ENCODE measurements at places on chromosomes 11 and 22. TPM values are rescaled to one million over a fixed set of nuclear protein-coding genes. Genes with fewer than 3 reads are reported as not detected.
A peak's percentile ranks its signal among the peaks of the same experiment; 100 is the strongest.

GRCh38 chr11:128627666-128628324 lies 40.4 kb upstream of the ETS1 start:
- no peak for DNase-seq

- peak; percentile 88 for DNase-seq
Measured at GRCh38 chr22:23823331-23823791, 15.4 kb downstream of the DERL3 start.

DNA sequence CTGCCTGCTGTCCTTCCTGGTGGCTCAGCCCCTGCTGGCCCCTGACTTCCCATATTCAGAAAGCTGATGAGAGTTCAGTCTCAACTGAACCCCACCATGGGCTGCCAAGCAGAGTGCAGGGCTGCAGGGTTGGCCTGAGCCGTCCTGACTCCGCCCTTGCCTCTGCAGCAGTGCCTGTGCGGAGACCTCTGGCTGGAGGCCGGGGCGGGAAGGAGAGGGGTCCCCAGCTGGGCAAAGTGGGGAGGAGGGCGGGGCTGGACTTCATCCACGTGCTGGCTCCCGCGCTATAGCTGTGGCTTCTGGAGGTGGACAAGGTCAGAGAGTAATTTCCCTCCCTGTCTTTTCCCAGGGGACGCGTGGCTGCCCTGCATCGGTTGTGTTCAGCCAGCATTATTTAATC lies 13.6 kb downstream of the GLB1L3 start:
- no peak for DNase-seq

- DNase-seq: peak; percentile 80
Measured at GRCh38 chr22:27987557-27987956, 68.5 kb upstream of the PITPNB start.

DNA sequence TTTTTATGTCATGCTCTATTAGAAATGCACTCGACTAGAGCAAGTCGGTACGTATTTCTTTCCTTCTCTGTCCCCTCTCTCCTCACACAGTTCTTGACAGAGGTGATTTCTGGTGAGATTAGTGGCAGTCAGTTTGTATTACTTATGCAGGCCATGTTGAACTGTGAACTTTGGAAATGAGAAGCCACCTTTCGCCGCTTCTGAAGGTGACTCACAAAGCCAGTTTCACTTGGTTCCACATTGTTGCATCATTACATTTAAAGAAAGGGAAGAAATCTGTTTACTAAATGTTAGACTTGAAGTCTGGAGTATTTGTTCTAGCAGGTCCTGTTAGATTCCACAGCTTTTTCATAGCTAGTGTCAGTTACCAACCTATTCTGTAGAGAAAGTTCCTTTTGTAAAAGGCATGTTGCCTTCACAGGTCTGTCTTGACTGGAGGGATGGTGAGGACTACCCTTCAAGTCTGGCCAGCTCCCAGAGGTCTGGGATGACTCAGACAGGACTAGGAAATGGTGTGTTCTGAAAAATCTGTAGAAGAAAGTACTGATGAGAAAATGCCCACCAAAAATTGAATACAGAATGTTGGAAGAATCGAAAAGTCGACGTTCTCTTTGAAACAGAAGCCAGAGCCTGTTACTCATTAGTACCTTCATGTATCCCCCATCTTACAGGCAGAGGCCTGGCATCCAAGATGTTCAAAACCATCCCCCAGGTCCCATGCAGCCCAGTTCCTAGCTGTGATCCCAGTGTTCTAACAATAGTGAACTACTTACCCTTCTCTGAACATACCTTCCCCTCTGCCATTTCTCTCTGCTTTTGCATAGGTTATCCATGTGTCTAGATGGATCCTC lies 181.4 kb downstream of the DBX1 start:
- DNase-seq: peak; percentile 72

GRCh38 chr11:115134926-115135325 lies 369.3 kb downstream of the CADM1 start:
- no peak for DNase-seq

GRCh38 chr22:36569999-36570398 lies 41.0 kb upstream of the EIF3D start:
- DNase-seq: peak; percentile 40

DNA sequence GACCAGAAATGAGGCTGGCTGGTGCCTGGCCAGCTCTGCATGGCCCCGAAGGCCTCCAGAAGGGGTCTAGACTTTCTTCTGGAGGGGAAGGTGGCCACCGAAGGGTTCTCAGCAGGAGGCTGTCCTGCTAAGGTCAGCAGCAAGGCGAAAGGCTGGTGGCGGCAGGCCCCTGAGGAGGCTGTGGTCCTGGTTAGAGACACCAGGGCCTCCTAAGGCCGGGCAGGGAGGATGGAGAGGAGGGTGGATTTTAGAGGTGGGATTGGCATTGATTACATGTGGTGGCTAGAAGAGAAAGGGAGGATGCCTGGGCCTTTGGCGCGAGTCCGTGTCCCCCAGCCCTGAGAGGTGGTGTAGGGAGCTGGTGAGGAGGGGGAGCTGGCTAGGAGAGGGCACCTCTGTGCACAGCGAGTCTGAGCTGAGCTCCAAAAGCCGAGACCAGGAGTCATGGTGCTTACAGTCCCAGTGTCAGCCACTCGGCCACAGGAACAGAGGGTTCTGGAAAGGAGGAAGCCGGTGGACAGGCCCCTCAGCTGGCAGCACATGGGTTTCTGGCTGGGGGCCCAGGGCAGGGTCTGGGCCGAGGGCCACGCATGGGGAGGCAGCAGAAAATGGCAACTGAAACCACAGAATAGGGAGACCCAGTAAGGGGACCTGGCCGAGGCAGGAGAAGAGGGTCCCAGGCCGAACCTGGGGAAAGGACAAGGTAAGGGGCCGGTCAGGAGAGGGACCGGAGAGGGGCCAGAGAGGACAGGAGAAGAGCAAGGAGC lies 2.5 kb downstream of the FERMT3 start:
- DNase-seq: no peak

DNA sequence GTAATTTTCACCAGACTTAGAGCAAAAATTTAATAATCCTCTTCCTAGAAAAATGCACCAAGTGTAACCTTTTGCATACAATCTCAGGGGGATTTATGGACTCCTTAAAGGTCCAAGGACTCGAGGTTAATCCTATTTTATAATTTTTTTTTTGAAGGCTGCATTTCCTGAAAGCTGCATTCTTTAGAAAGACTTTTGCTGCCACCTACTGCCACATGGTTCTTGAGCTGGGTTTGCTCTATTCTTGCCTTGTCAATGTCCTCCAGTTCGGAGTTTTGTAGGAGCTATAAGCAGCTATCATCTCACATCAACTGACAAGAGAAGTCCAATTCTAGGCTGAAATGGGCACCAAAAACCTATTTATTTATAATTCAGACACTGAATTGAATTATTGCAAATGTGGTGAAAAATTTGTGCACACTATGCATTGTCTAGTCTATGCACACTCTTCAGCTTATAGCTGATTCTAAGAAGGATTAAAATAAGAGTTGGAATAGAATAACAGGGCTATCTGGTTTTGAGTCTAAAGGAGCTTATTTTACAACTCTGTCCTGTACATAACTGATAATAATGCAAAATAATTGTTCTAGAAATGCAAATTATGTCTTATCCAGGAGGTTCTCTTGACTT lies 31.3 kb downstream of the TRAF6 start:
- peak; percentile 58 for DNase-seq

DNA sequence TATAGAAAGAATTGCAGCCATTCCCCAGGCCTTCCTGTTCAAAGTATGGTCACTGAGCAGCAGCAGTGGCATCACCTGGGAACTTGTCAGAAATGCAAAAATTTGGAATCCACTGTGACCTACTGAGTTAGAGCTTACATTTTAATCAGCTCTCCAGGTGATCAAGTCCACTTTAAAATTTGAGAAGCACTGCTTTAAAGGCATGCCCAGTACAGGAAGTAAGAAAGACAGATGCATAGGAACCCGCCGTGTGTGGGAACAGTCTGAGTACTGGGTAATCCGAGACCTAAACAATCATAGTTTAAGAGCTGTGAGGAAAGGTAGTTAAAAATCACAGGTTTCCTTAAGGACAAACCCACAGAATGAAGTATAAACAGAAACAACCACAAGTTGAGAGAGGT lies 462.4 kb downstream of the RAB38 start:
- DNase-seq: no peak

DNA sequence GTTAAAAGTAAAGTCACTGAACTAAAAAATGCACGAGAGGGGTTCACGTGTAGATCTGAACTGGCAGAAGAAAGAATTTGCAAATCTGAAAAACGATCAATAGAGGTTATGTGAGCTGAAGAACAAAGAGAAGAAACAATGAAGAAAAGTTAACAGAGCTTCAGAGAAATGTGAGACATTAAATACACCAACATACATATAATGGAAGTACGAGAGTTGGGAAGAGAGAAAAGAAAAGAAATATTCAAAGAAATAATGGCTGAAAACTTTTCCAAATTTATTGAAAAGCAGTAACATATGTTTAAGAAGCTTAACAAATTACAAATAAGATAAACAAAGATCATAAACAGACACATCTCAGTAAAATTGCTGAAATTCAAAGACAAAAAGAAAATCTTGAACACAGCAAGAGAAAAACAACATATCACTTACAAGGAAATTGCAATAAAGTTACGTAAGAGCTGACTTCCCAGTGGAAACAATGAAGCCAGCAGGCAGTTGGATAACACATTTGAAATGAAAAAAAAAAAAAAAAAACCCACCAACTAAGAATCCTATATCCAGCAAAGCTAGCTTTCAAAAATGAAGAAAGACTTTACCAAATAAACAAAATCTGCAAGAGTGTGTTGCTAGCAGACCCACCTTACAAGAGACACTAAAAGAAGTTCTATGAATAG lies 56.8 kb downstream of the EMSY start:
- no peak for DNase-seq

GRCh38 chr11:8081591-8082250 lies 710 bp downstream of the TUB start:
- no peak for DNase-seq

The CLP1 gene
- 27.2 TPM for total RNA-seq

The AKIP1 gene
- 36.5 TPM for total RNA-seq

The HBB gene
- total RNA-seq: not detected

The MUC6 gene
- 0.10 TPM for total RNA-seq

The BIK gene
- total RNA-seq: 0.20 TPM

The RGL4 gene
- total RNA-seq: not detected
